ENCODE measurements at places on chromosomes 12 and 14. TPM values are rescaled to one million over a fixed set of nuclear protein-coding genes. Genes with fewer than 3 reads are reported as not detected.

DNA sequence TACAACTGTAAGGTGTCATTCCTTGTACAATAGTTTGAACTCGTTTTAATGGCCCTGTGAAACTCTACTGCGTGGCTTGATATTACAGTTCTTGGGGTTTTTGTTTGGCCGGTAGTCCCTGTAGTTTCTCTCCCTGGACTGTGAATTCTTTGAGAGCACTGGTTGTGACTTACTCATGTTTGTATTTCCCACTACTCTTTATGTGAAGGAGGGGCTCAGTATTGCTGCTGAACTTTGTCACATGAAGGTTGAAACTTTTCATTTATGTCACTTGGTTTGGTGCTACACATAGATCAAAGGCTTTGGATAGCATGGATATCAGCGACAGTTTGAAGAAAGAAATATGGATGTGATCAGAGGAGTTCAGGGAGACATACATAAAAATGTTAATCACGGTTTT, 1.5 kb upstream of the POU6F1 start:
- DNase-seq, result no peak

DNA sequence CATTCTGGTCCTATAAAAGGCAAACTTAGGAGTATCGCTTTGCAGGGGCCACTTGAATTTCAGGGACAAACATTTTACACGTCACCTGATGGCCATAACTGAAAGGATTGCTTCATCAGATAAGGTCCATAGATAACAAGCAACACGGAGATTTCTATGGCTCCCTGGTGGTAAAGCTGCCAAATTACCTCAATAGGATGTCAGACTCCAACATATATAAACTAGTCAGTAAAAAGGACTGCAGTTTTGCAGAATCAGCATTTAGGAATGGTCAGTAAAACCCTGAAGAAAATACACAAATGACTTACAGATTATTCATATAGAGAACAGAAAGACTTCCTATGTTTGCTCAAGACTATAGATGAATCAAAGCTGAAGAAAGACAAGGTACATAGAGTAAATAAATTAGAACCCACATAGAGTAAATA, 66.1 kb upstream of the GRIP1 start:
- DNase-seq, result no peak

DNA sequence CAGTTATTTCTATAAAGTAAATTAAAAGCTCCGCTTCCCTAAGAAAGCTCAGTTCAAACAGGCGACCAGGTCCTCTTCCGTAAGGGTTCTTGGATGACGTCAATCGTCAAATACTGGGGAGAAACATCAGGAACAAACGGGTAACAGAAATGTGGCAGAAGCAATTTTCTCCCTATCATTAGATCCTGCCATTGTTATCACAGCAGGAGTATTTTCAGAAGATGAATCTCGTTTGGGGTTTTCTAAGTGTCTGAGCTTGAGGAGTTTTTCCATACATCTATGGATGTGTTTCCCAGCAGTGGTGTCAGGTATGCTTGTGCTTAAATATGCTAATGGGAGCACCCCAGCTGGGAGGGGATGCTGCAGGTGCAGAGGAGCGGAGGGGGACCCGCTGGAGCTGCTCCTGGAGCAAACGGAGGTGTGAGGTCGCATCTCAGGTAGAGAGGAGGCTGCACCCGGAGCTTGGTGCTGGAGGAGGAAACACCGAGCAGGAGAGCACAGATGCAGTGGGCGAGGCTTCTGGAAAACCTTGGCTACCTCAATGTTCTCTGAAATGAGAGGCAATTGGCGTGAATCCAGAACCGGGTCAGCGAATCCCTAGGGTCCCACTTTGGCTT, 795.5 kb downstream of the AACS start:
- DNase-seq, result no peak

GRCh38 chr12:94173660-94174265, 25.4 kb downstream of the PLXNC1 start:
- no peak for DNase-seq

- no peak for DNase-seq
Observed at GRCh38 chr14:79740066-79740601, 471.2 kb downstream of the DIO2 start.

DNA sequence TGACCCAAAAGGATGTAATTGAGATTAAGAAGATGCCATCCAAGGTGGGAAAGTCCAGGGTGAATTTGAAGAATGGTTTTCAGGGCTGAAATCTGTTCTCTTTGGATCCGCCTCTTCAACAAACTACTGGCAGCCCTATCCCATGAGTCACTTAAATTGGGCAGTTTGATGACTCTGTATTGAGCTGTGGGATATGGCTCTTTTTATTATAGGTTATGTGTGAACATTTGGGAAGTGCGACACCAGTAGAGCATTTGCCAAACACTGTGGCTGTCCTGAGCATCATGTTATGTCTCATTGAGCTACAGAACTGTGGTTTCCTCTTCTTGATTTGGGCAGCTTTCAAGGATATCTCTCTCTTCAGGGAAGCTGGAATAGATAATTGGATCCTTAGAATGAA, 22.3 kb downstream of the IFT43 start:
- no peak for DNase-seq

- DNase-seq, result no peak
Observed at GRCh38 chr12:14148489-14149270, 167.3 kb upstream of the GRIN2B start.

DNA sequence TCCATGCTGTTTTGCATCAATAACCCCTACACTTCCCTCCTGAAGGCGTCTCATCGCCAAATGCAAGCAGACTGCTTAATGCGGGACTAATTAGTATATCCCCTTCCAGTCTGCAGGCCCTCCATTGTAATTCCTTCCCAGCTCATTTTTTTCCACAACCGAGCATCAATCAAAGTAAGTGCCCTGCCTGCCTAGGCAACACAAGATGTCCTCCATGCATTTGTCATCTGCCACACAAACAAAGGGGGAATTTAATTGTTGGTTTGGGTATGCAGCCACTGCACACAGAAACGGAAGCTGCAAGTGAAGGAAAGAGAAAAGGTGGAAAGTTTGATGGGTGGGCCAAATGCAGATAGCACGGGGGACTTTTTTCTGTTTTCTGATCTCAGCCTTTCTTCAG, 168.0 kb downstream of the EGLN3 start:
- no peak for DNase-seq

AICDA gene
- polyA plus RNA-seq, result 0.45 TPM

GDF3 gene
- 0.70 TPM for polyA plus RNA-seq
